K562 (cell line): ENCODE measurements at places on chromosomes 13 and 19.

DNA sequence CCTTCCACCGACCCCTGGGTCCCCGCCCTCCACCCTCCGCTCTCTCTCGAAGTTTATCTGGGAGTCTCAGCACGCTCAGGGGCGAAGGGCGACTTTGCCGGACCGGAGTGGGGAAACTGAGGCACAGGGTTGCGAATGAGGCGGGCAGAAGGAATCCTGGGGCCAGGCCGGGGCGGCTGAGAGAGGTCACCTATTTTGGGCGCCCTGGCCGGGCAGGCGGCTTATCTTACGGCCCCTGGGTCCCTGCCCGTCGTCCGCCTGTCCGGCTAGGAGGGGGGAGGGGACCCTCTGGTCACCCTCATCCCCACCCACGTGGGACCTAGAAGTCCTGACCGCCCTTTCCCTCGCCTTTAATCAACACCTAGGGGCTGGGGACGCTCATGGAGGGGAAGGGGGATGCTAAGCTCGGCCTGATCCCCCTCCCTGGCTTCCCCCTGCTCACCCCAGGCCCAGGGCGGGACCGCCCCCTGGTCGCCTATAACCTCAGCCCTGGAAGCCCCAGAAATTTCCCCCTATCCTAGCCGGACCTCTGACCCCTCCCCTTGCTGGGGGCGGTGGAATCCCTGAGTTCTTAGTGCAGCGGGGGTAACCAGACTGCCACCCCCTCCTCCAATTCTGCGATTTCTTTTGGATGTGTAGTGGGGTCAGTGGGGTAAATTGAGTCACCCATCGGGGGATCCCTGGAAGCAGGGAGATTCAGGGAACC lies 556 bp downstream of the TRIP10 start:
- DNase-seq, result peak; percentile 75

DNA sequence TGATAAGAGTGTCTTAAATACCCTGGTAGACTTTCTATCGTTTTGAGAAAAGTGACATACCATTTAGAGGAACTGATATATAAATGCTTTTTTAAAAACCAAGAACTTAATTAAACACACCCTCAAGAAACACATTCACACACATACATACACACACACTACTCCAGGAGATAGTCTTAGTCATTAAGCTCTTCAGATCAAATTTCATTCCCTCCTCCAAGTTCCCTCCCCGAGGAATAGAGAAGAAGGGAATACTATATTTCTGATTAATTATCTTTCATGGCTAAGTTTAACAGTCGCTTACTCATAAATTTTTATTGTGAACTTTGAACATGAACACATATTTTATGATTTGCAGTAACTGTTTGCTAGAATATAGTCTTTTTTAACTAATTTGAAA lies 1109.5 kb downstream of the SLITRK1 start:
- no peak for DNase-seq

- DNase-seq, result peak; percentile 91
Measured at GRCh38 chr19:1307320-1307719, 21.6 kb downstream of the EFNA2 start.

- no peak for DNase-seq
Measured at GRCh38 chr13:30742901-30743300, 7.6 kb downstream of the ALOX5AP start.

DNA sequence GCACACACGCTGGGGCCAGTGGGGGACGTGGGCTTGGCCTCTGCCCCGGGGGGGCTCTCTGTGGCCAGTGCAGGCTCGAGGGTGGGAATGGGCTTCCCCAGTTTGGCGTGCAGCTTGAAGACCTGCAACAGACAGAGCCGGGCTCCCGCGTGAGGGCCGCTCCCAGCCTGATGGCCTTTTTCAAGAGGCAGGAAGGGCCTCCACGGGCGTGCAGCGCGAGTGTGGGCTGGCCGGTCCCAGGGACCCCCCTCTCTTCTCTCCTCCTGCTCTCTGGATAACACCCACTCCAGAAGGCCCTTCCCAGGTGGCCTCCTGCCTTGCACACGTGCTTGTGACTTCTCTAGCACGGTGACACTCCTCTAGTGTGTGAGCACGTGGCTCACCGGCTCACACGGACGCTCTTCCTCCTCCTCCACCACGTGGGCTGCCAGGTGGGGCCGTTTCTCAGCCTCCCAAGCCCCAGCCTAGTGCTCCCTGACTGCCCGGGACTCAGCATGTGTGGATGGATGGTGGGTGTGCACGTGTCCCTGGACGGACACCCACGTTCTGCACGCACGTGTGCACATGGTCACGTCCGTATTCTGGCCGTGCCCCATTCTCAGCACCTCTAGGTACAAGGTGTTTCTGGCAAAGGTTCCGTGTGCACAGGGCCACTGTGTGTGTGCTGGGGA lies 39.2 kb upstream of the MATK start:
- DNase-seq, result no peak

GRCh38 chr13:42795666-42796065 lies 14.3 kb downstream of the FAM216B start:
- no peak for DNase-seq

DNA sequence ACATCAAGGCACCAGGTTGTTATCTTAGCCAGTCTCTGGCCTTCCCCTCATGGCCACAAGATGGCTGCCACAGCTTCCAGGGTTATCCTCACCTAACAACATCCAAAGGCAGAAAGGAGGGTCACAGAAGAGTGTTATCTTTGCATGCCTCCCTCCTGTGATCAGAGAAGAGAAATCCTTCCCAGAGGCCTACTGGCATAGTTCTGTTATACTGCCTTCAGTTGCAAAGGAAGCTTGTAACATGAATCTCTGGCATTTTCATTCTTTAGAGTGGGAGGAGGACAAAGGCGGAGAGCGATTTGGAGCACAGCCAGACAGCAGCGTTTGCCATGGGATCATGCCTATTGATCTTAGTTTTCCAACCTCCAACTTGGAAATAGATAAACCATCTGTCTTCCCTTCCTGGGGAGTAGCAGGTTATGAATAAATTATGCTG lies 135.7 kb downstream of the DNAJC15 start:
- no peak for DNase-seq

DNA sequence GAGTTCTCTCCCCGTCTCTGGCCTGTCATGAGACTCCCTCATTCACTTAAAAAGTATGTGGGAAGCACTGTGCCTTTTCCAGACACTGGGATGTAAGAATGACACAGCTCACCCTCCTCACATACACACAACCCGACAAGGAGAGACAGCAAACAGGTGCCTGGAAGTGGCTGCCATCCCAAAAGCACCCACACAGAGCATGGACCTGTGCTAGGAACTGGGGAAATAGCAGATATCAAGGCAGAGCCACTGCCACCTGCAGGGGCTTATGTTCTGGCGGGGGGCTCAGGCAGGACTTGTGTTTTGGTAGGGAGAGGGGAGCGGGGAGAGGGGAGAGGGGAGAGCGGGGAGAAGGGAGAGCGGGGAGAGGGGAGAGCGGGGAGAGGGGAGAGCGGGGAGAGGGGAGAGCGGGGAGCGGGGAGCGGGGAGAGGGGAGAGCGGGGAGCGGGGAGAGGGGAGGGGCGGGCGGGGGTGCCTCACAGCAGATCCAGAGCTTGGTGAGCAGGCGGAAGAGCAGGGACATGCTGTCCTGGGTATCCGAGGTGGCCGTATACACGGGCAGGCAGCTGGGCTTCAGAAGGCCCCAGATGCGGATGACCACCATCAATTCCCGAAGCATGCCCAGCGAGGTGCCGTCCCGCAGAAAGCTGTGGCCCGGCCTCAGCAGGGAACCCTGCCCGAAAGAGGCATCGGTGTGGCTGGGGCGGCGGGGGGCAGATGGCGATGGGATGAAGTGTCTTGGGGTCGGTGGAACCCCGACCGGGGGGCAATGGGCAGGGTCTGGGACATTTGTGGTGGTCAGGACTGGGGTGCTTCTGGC lies 12.2 kb downstream of the CFD start:
- DNase-seq, result peak; percentile 64

DNA sequence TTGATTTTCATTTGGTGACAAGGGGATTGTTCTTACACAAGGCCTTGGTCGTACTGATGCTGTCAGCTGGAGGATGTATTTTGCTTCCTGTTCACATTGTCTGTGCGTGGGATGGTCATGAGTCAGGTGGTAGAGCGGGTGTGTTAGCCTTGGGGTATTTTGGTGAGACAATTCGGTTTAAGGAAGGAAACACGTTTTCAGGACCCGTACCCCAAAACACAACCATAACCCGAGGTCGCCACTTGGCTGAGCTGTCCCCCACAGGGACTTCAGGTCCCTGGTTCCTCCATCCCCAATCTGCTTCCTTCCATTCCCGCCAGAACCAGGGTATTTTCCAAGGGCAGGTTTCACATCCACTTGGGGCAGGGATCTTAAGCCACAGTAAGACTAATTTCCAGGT lies 15.0 kb downstream of the MYO9B start:
- DNase-seq, result no peak

DNA sequence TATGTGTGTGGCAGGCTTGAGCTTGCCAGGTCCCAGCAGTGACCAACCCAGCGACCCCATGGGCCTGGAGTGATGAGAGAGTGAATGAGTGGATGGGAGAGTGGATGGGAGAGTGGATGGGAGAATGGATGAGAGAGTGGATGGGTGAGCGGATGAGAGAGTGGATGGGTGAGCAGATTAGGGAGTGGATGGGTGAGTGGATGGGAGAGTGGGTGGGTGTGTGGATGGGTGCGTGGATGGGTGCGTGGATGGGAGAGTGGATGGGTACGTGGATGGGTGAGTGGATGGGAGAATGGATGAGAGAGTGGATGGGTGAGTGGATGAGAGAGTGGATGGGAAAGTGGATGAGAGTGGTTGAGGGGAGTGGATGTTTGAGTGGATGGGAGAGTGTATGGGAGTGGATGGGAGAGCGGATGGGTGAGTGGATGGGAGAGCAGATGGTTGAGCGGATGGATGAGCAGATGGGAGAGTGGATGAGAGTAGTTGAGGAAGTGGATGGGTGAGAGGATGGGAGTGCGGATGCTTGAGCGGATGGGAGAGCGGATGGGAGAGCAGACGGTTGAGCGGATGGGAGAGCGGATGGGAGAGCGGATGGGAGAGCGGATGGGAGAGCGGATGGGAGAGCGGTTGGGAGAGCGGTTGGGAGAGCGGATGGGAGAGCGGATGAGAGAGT lies 10.3 kb upstream of the TEKTIP1 start:
- DNase-seq, result no peak

GRCh38 chr13:59584761-59585670 lies 578.7 kb downstream of the DIAPH3 start:
- no peak for DNase-seq

GRCh38 chr19:1250437-1251260 lies 2.3 kb downstream of the MIDN start:
- no peak for DNase-seq

DNA sequence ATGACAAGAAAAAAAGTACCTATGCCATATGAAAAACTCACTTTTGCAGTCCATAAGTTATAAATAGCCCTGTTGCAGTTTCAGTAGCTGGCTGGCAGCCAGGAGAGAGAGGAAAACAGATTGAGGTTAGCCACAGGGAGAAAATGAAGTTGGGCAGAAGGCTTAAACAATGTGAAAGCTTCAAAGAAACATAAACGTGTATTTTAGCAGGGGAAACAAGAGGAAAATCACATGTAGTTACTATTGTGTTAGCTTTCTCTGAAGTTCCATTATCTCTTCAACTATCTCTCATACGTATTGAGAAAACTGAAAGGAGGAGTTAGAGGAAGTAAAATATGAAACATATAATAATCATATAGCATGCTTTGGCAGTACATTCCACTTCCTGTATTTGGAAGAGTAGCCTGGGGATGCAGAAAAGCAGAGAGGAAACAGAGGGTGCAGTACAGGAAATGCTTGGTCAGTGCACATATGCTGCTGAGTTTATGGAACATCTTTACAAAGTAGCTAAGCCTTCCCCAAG lies 1551.1 kb downstream of the EFNB2 start:
- no peak for DNase-seq

GRCh38 chr13:114119196-114119595 lies 13.2 kb downstream of the RASA3 start:
- DNase-seq, result no peak

DNA sequence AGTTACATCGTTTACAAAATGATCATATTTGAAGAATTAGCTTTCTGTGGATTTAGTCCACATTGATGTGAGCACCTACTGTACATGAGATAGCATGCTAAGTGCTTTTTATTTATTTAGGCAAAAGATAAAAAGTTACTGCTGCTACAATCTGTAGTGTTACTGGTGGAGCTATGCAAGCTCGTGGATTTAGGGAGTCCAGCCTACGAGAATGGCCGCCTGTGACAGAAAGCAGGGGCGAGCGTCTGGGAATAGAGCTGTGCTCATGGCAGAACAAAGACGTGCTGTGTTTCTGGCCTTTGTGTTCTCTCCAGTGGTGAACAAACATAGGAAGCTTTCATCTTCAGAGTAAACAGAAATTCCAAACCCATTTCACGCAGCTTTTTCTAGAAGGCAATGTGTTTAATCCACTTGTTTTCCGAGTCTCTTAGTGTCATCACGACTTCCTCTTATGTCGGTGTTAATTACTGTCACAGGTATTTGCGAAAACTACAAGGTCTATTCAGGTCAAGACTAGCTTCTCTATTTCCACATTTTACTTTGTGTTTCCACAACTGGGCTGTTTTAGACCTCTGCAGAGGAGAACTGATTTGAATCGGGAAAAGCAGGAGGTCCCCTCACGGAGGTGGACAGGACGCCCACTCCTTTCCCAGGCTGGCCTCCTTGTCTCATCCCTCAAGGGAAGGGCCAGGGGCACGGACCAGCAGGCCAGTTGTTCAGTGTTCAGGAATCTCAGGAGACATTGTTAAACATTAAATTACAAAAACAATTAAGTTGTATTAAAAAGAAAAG lies 67.3 kb downstream of the ATP11A start:
- no peak for DNase-seq
